SJSA1 (cell line): ENCODE measurements at places on chromosomes 1 and 21. TPM values are rescaled to one million over a fixed set of nuclear protein-coding genes. Genes with fewer than 3 reads are reported as not detected.

DNA sequence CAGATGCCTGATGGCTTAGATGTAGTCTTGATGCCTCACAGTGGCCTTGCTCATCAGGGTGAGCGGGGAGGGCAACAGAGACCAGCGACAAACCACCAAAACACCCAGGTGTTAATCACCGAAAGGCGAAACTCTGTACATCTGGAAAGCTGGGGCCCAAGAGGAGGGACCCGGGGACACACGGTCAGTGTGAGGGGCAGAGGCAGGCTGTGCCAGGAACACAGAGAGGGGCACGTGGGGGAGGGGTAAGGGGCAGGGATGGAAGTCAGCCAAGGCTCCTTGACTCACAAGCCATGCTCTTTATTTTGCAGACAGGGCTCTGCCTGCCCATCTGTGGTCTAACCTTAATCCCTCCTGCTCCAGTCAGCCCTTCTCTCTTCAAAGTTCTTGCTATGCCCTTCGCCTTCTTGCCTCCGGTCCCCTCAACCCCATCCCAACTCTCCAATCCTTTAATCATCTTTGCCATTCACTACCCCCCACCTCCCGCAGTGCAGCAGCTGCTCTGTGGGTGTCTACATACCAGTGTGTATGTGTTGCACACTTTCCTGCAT lies 4.3 kb downstream of the MEF2D start:
- H3K4me1 ChIP-seq: peaks cover 31% of the 10 kb centered on the region
- no peak overlapping the region for H3K27ac ChIP-seq
- peaks cover 10% of the 10 kb centered on the region for H3K36me3 ChIP-seq
- H3K4me3 ChIP-seq: no peak overlapping the region
- DNase-seq: no peak

DNA sequence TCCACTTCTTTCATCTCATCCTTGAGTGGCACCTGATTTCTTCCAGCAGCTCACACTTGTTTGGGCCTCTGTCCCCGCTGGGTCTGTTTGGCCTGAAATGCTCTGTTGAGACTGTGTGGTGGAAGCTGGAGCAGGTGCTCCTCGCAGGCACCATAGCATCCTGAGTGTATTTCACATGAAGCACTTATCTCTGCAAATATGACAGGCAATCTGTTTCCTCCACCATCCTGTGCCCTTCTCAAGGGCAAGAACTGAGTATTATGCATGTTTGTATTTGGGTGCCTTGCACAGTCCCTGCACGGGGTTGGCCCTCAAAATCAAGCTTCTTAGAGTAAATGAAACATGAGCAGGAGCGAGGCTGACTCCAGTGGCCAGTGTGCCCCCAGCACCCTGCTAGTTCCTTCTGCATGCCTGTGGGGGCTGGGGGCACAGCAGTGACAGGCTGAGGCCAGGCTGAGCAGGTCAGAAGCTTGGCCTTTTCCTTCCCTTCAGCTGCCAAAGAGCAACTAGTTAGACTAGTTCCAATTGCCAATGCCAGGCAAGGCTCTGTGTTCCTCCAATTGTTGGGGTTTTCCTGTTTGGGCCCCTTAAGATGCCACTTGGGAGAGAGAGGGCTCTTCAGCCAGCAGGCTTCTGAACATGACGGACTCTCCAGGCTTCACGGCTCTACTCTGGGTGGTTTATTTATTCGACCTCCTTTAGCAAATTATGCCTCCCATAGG lies 129.6 kb upstream of the ATP1A1 start:
- H3K36me3 ChIP-seq: no peaks in the 10 kb centered on the region
- H3K4me3 ChIP-seq: no peak overlapping the region
- H3K4me1 ChIP-seq: no peaks in the 10 kb centered on the region
- 0 out of 2 replicates have a peak, but pooled peaks cover 4% of the 10 kb centered on the region for H3K27me3 ChIP-seq
- H3K27ac ChIP-seq: no peak overlapping the region

DNA sequence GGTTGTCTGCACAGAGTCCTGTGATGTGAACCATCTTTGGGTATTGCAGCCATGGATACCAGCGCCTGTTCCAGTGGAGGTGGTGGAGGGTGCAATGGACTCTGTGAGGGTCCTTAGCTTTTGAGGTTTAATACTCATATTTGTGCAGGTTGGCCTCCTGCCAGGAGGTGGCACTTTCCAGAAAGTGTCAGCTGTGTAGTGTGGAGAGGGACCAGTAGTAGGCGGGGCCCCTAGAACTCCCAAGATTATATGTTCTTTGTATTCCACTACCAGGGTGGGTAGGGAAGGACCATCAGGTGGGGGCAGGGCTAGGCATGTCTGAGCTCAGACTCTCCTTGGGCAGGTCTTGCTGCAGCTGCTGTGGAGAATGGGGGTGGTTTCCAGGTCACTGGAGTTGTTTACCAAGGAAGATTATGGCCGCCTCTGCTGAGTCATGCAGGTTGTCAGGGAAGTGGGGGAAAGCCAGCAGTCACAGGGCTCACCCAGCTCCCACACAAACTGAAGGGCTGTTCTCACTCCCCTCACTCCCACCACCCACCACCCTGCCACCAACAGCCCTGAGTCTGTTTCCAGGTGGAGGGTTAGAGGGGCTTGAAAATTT lies 31.2 kb upstream of the ZNF678 start:
- no peaks in the 10 kb centered on the region for H3K4me1 ChIP-seq
- H3K27ac ChIP-seq: no peak overlapping the region
- no peak overlapping the region for H3K4me3 ChIP-seq
- no peak for DNase-seq
- H3K36me3 ChIP-seq: no peaks in the 10 kb centered on the region
- H3K27me3 ChIP-seq: no peaks in the 10 kb centered on the region

GRCh38 chr1:235646463-235646862 lies 3.1 kb downstream of the GNG4 start:
- H3K4me3 ChIP-seq: no peak overlapping the region
- no peak overlapping the region for H3K27ac ChIP-seq
- H3K27me3 ChIP-seq: peaks cover 5% of the 10 kb centered on the region; the same call in 1 of the 2 replicates
- peaks cover 33% of the 10 kb centered on the region for H3K4me1 ChIP-seq
- no peaks in the 10 kb centered on the region for H3K36me3 ChIP-seq

GRCh38 chr1:159869607-159870006 lies 7.2 kb upstream of the VSIG8 start:
- no peak for DNase-seq
- H3K36me3 ChIP-seq: no peaks in the 10 kb centered on the region
- H3K27ac ChIP-seq: no peak overlapping the region
- H3K27me3 ChIP-seq: no peaks in the 10 kb centered on the region
- H3K4me1 ChIP-seq: no peaks in the 10 kb centered on the region; the same call in 1 of the 2 replicates

GRCh38 chr1:232925421-232926220 lies 24.8 kb upstream of the NTPCR start:
- no peak overlapping the region for H3K4me3 ChIP-seq
- no peak for DNase-seq
- H3K4me1 ChIP-seq: peaks cover 7% of the 10 kb centered on the region

GRCh38 chr21:36428761-36429432 lies 43.7 kb downstream of the CHAF1B start:
- no peak overlapping the region for H3K27ac ChIP-seq
- DNase-seq: no peak
- H3K4me1 ChIP-seq: peaks cover 17% of the 10 kb centered on the region
- no peak overlapping the region for H3K4me3 ChIP-seq
- H3K27me3 ChIP-seq: no peaks in the 10 kb centered on the region

DNA sequence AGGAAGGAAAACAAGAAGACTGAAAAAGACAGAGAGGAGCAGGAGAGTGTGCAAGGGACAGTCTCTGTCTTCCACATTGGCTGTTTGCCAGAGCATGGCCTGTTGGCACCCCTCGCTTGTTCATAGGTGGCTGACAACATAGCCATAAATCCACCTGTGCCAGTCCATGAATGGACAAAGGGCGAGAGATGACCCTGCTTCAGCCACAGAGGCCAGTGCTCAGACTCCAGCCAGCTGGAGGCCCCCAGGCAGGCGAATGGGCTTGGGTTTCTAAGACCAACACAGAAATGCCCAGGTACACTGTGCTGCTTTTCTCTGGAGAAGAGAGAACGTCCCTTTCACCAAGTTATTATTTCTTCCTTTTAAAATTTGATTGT lies 60.6 kb downstream of the RIPK4 start:
- no peak overlapping the region for H3K27ac ChIP-seq
- H3K36me3 ChIP-seq: no peaks in the 10 kb centered on the region
- H3K4me1 ChIP-seq: peaks cover 7% of the 10 kb centered on the region

GRCh38 chr1:218345673-218346390 lies 696 bp downstream of the TGFB2 start:
- no peaks in the 10 kb centered on the region for H3K36me3 ChIP-seq
- H3K4me3 ChIP-seq: peak overlapping the region; percentile 52
- DNase-seq: peak; percentile 76
- H3K27ac ChIP-seq: peak overlapping the region; percentile 44
- H3K4me1 ChIP-seq: peaks cover 35% of the 10 kb centered on the region
- no peaks in the 10 kb centered on the region for H3K27me3 ChIP-seq

- no peaks in the 10 kb centered on the region for H3K27me3 ChIP-seq
- DNase-seq: no peak
- H3K27ac ChIP-seq: no peak overlapping the region
- no peaks in the 10 kb centered on the region for H3K36me3 ChIP-seq
- no peak overlapping the region for H3K4me3 ChIP-seq
Measured at GRCh38 chr1:37020653-37021277, 13.6 kb downstream of the GRIK3 start.

- no peaks in the 10 kb centered on the region for H3K36me3 ChIP-seq
- no peak for DNase-seq
- no peaks in the 10 kb centered on the region for H3K27me3 ChIP-seq
- no peak overlapping the region for H3K4me3 ChIP-seq
- H3K4me1 ChIP-seq: no peaks in the 10 kb centered on the region
Measured at GRCh38 chr1:81554534-81554933, 246.2 kb upstream of the ADGRL2 start.

GRCh38 chr1:103194060-103194459 lies 85.7 kb upstream of the COL11A1 start:
- no peak overlapping the region for H3K4me3 ChIP-seq
- peak; percentile 48 for DNase-seq
- no peaks in the 10 kb centered on the region for H3K27me3 ChIP-seq
- H3K4me1 ChIP-seq: peaks cover 19% of the 10 kb centered on the region

GRCh38 chr1:26734501-26735058 lies 38.8 kb downstream of the ARID1A start:
- DNase-seq: no peak
- H3K4me3 ChIP-seq: no peak overlapping the region
- H3K4me1 ChIP-seq: peaks cover 34% of the 10 kb centered on the region
- H3K27me3 ChIP-seq: no peaks in the 10 kb centered on the region

DNA sequence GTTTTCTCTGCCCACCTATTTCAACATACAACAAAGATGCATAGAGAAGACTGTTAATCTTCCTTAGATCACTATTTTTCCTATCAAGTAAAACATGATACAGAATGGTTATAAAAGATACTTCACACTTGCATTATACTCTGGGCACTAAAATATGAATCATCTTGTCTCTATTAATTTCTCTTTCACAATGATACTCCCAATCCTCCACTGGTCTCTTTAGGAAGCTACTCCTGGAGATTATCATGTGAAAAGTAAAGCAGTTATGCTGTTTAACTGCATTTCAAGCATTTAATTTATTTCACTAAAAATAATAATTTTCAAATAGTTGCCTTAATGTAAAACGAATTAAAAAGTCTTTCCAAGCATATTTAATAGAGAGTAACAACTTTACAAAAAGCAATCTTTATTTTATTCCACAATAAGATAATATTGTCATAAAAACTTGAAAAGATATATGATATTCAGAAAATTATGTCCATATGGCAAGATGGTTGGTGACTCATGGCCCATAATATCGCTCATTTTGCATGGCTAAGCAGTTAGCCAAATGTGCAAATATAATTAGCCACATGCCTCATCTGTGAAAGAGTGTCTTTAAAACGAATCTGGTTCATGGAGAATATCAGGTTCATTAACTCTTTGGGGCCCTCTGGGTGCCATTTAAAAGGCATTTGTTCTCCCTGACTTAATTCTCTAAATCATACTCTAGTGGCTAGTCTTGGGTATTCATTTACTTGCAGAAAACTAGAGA lies 1569.0 kb upstream of the B3GALT2 start:
- H3K27ac ChIP-seq: no peak overlapping the region
- H3K27me3 ChIP-seq: no peaks in the 10 kb centered on the region
- H3K4me1 ChIP-seq: no peaks in the 10 kb centered on the region
- H3K4me3 ChIP-seq: no peak overlapping the region
- no peak for DNase-seq
- no peaks in the 10 kb centered on the region for H3K36me3 ChIP-seq

DNA sequence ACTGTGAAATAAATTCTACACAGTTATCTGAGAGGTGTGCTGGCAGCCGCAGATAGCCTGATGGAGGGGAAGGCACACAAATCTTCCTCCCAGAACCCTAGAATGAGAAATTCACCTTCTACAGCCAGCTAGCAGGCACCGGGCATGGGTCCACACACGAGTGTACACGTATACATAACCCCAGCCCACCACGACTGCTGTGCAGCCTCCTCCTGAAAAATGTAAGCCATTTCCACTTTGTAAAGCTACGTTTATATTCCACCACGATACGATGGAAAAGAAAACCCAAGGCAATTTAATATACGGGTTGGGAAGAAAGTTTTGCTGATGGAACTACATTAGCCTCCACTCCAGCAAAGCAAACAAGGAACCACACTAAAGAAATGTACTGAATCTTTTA lies 1.8 kb downstream of the BTG3 start:
- H3K4me1 ChIP-seq: peaks cover 15% of the 10 kb centered on the region
- peaks cover 39% of the 10 kb centered on the region for H3K36me3 ChIP-seq
- peak overlapping the region; percentile 85 for H3K27ac ChIP-seq
- H3K4me3 ChIP-seq: peak overlapping the region; percentile 89
- no peak for DNase-seq
- H3K27me3 ChIP-seq: no peaks in the 10 kb centered on the region

- peaks cover 26% of the 10 kb centered on the region for H3K27me3 ChIP-seq
- H3K36me3 ChIP-seq: no peaks in the 10 kb centered on the region
- H3K4me3 ChIP-seq: no peak overlapping the region
- no peak overlapping the region for H3K27ac ChIP-seq
Measured at GRCh38 chr1:61047061-61047460, 35.3 kb upstream of the NFIA start.

DNA sequence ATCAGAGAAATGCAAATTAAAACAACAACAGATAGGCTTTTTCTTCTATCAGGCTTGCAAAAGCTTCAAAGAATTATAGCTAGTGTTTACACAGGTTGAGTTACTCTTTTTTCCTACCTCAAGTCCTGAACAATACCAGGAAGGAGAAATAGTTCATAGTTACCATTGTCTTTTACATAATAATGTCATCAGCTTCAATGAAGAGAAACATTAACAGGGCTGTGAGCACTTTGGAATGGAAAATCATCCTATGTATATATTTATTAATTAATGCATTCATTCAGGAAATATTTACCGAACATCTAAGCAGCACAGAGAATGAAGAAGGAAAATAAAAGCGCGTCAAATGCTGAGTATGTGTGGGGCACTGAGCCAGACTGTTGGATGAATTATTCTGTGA lies 197.3 kb downstream of the ZBTB18 start:
- H3K4me1 ChIP-seq: no peaks in the 10 kb centered on the region
- no peaks in the 10 kb centered on the region for H3K27me3 ChIP-seq
- no peak overlapping the region for H3K4me3 ChIP-seq
- DNase-seq: no peak

- peaks cover 9% of the 10 kb centered on the region for H3K4me1 ChIP-seq
- no peaks in the 10 kb centered on the region for H3K36me3 ChIP-seq
- no peak for DNase-seq
- H3K27me3 ChIP-seq: no peaks in the 10 kb centered on the region
- no peak overlapping the region for H3K27ac ChIP-seq
Measured at GRCh38 chr1:100614570-100614969, 76.6 kb downstream of the GPR88 start.

C2CD2 gene
- 9.3 and 17.1 TPM in 2 replicates for total RNA-seq

FHAD1 gene
- 0.19 and 0.47 TPM in 2 replicates for total RNA-seq

CDA gene
- not detected in 2 replicates for total RNA-seq

ZCCHC17 gene
- 42.0 and 50.2 TPM in 2 replicates for total RNA-seq

LRRC38 gene
- total RNA-seq: not detected in 2 replicates

SHE gene
- not detected in 2 replicates for total RNA-seq

OPRD1 gene
- total RNA-seq: 0.03 and 0.05 TPM in 2 replicates

TMEM69 gene
- total RNA-seq: 21.5 and 23.4 TPM in 2 replicates

PPT1 gene
- 85.2 and 109 TPM in 2 replicates for total RNA-seq
